ENCODE measurements at places on chromosomes 7 and 10.

GRCh38 chr7:130286881-130287280 lies 6.1 kb upstream of the CPA4 start:
- no peaks in the 10 kb centered on the region for H3K36me3 ChIP-seq
- DNase-seq: no peak
- H3K27ac ChIP-seq: no peak overlapping the region
- no peak overlapping the region for H3K4me3 ChIP-seq
- no peaks in the 10 kb centered on the region for H3K27me3 ChIP-seq

GRCh38 chr7:5406957-5407945 lies 16.4 kb downstream of the TNRC18 start:
- H3K36me3 ChIP-seq: no peaks in the 10 kb centered on the region
- no peak for DNase-seq
- no peak overlapping the region for H3K4me3 ChIP-seq
- H3K4me1 ChIP-seq: no peaks in the 10 kb centered on the region
- no peaks in the 10 kb centered on the region for H3K27me3 ChIP-seq

DNA sequence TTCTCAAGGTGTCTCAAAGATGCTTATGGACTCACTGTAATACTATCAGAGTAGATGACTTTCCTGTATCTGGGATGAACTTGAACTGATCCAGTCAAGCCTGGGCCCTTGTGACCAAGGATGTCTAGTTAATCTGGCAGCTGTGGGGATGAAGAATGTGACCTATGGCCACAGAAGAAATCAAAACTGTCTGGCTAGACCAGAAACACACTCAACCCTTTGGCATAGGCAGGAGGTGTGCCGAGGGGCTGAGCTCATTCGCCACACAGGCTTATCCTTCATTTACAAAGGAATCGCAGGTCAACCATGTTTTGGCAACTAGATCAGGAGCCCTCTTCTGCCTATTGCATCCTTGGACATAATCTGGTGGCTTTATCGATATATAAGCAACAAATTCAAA lies 110.6 kb downstream of the ATXN7L1 start:
- H3K4me3 ChIP-seq: no peak overlapping the region
- no peak overlapping the region for H3K27ac ChIP-seq
- no peak for DNase-seq
- H3K36me3 ChIP-seq: no peaks in the 10 kb centered on the region
- no peaks in the 10 kb centered on the region for H3K27me3 ChIP-seq
- no peaks in the 10 kb centered on the region for H3K4me1 ChIP-seq

DNA sequence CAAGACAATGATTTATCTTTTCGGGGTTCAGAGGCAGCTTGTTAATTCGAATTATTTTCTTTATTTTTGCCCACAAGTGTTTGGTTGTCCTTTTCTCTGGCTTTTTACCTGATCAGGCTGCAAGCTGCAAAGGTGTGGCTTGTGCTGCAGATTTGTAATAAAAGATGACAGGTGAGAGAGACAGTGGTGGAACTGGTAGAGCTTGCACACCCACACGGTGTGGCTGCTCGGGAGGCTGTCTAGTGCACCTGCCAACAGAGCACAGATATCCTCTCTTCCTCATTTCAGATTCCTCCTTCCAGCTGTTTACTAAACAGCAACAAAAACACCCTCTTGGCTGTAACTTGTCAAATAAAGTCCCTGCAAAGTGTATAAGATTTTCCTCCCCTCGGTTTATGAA lies 9.2 kb downstream of the GJD4 start:
- no peaks in the 10 kb centered on the region for H3K36me3 ChIP-seq
- H3K4me3 ChIP-seq: no peak overlapping the region
- H3K27me3 ChIP-seq: no peaks in the 10 kb centered on the region
- no peaks in the 10 kb centered on the region for H3K4me1 ChIP-seq
- no peak overlapping the region for H3K27ac ChIP-seq

DNA sequence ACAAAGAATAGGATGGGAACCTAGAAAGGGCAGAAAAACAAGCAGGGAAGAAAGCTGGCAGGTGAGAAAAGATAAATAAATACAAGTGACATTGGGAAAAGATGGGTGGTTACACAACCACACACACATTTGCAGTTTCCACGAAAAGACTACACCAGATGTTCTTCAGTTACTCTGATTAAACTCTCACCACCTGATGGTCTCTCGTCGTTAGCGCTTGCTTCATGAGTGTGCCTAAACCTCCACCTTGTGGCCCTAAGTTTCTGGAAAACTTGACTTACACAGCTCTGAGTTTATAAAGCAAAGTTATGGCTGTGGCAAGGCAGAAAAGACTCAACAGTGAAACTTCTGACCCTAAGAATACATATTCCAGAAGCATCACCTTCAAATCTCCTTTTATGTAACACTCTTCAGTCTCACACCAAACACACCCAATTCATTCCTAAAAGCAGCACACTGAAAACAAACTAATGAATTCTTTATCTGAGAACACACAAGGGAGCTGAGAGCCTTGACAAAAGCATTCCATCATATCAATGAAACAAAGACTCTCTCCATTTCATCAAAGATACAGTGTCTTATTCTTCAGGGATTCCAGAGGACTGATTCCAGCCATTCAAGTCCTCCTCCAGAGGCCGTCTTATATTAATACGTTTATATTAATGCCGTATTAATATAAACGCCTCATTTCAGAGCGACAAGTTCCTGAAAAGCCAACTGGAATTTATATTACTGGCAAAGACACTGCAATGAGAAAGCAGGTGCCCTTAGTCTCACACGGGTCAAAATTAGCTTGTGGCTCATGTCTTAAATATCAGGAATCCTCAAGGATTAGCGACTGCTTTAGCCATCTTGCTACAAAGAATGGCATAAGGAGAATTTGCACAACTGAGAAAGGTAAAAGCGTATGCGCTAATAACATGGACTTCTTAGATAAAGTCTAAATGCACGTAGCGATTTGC lies 77.6 kb downstream of the RNF216 start:
- no peak overlapping the region for H3K27ac ChIP-seq
- no peak overlapping the region for H3K4me3 ChIP-seq
- H3K4me1 ChIP-seq: no peaks in the 10 kb centered on the region
- H3K36me3 ChIP-seq: peaks cover 8% of the 10 kb centered on the region
- no peak for DNase-seq

DNA sequence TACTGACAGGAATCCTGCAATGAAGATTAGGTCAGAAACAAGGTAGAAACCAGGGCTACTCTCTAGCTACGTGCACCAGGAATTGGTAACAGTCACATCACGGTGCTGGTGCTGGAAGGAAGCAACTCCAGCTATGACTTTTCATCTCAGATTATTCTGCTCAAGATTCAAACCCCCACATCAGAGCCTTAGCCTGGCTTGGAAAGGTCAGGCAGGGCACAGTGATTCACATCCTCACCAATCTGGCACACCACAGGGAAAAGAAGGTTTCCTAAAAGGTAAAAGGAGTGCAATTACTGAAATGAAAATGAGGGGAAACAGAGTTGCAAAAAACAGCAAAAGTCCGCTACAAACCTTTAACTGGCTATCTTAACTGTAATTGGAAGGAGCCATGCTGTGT lies 240.2 kb upstream of the NPSR1 start:
- DNase-seq: no peak
- no peaks in the 10 kb centered on the region for H3K36me3 ChIP-seq
- H3K4me3 ChIP-seq: no peak overlapping the region
- no peaks in the 10 kb centered on the region for H3K27me3 ChIP-seq
- no peak overlapping the region for H3K27ac ChIP-seq
- no peaks in the 10 kb centered on the region for H3K4me1 ChIP-seq

- peak overlapping the region; percentile 84 for H3K27ac ChIP-seq
- H3K4me1 ChIP-seq: no peaks in the 10 kb centered on the region
- no peaks in the 10 kb centered on the region for H3K27me3 ChIP-seq
- H3K36me3 ChIP-seq: no peaks in the 10 kb centered on the region
- no peak overlapping the region for H3K4me3 ChIP-seq
- peak; percentile 70 for DNase-seq
These were observed 158.2 kb upstream of the PTPRZ1 start for GRCh38 chr7:121714559-121715303.

DNA sequence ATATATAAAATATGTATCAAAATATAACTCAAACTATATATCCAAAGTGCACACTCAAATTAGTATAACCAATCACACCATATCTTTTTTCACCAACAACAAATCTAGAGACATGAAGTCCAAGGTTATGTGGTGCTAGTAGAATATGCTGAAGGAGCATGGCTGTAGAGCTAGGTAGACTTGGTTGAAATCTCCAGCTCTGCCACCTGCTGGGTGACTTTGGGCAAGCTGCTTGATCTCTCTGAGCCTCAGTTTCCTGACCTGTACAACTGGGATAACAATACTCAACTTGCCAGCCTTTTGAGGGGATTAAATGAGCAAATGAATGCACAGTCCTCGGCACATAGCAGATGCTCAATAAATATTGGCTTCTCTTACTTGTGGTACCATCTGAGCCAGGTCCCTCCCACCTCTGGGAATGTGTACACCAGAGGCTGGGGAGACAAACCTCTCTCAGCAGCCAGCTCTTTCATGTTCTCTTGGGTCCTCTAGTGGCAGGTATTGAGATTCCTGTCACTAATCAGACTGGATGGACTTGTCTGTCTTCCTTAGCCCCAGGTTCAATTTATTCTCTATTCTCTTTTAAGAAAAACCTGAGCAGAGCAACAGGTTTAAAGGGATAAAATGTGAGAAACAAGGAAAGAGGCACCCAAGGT lies 94.3 kb upstream of the PDE1C start:
- no peak overlapping the region for H3K27ac ChIP-seq
- no peaks in the 10 kb centered on the region for H3K27me3 ChIP-seq
- no peak for DNase-seq
